ENCODE measurements at places on chromosomes 16 and 17. TPM values are rescaled to one million over a fixed set of nuclear protein-coding genes. Genes with fewer than 3 reads are reported as not detected.
A peak's percentile ranks its signal among the peaks of the same experiment; 100 is the strongest.

- no peaks in the 10 kb centered on the region for H3K27me3 ChIP-seq
- H3K4me1 ChIP-seq, result peaks cover 55% of the 10 kb centered on the region
- no peak overlapping the region for H3K4me3 ChIP-seq
- H3K27ac ChIP-seq, result no peak overlapping the region
- DNase-seq, result no peak
Observed at GRCh38 chr16:81519301-81520150, 74.9 kb downstream of the CMIP start.

DNA sequence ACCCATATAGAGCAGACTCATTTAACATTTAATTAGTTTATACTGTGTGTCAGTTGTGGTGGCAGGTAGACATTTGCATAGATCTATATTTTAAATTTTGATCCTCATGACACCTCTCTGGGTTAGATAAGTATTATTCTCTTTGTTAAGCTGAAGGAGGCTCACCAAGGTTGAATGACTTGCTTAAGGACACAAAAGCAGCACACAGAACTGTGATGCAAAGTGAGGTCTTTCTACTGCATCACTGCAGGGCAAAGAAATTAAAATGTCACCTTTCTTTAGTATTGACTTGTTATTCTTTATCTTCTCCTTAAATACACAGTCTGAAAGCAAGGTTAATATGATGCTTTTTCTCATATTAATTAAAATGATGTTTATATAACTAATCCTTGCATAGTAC lies 8.6 kb upstream of the TOX3 start:
- no peak for DNase-seq
- no peaks in the 10 kb centered on the region for H3K27me3 ChIP-seq
- H3K4me1 ChIP-seq, result no peaks in the 10 kb centered on the region
- H3K27ac ChIP-seq, result no peak overlapping the region
- no peak overlapping the region for H3K4me3 ChIP-seq

GRCh38 chr17:9821921-9822320 lies at the start of gene GSG1L2:
GSG1L2 (minus strand) TSS chr17:9822079; CDS start chr17:9822071, 8 bp downstream.
- no peaks in the 10 kb centered on the region for H3K36me3 ChIP-seq
- no peak for DNase-seq
- H3K27me3 ChIP-seq, result no peaks in the 10 kb centered on the region
- no peak within 1 kb of the TSS for H3K27ac ChIP-seq

GRCh38 chr16:29925105-29925756 lies 795 bp downstream of the KCTD13 start:
- peak overlapping the region; percentile 88 for H3K4me3 ChIP-seq
- H3K27ac ChIP-seq, result peak overlapping the region; percentile 83
- DNase-seq, result no peak

DNA sequence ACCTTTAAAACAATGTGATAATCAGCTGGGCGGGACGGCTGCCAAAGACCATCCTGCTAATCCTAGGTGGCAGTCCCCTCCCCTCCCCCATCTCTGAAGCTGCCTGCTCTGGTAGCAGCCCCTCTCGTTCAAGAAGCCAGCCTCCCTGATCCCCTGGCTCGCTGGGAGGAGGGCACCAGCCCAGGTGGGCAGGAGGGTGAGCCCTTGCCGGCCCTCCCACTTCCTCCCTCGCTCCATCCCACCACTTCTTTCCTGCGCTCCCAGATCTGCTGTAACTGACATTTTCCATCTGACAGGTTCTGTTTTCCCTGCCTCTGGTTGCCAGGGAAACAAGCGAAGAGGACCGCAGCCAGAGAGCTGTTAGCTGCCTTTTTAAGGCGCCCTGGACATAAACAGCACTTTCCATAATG lies 155.7 kb upstream of the TNRC6C start:
- no peak overlapping the region for H3K4me3 ChIP-seq
- H3K27me3 ChIP-seq, result no peaks in the 10 kb centered on the region
- H3K4me1 ChIP-seq, result peaks cover 14% of the 10 kb centered on the region
- H3K36me3 ChIP-seq, result no peaks in the 10 kb centered on the region
- no peak overlapping the region for H3K27ac ChIP-seq

DNA sequence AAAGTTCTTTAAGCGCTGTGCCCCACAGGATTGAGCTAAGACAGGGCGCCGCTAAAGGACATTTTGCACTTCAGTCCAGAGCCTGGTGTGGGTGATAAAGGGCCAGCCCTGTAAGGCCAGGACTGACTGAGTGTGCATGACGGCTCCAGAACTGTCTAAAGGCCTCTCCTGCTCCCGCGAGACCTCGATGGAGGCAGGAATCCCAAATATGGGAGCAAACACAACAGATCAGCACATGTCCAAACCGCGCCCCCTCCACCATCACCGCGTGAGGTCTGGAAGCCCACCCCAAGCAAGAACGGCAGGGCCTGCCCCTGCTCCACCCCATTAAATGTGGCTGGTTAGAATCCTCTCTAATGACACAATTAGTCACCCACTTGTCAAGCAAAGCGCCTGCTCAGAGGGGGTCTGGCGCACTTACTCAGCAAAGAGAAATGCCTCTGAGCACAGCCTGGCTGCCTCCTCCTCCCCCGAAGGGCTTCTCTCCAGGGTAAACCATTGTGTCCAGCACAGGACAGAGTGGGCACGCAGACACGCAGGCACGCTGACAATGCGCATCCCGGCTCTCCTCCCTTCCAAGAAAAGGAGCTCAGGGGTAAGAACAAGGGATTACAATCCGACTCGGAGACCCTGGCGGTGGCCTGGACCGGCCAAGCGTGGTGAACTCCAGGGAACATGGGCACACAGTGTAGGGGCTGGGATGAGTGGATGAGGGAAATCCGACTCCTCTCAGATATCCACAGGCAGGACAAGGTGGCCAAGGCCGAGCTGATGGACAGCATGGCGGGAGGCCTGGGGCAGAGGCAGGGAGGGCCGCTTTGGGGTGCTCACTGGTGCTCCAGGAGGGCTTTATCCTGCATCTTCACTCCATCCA lies 1.5 kb downstream of the MXRA7 start:
- peak overlapping the region; percentile 96 for H3K27ac ChIP-seq
- H3K4me1 ChIP-seq, result peaks cover 42% of the 10 kb centered on the region
- no peaks in the 10 kb centered on the region for H3K27me3 ChIP-seq
- peak overlapping the region; percentile 62 for H3K4me3 ChIP-seq
- no peaks in the 10 kb centered on the region for H3K36me3 ChIP-seq

DNA sequence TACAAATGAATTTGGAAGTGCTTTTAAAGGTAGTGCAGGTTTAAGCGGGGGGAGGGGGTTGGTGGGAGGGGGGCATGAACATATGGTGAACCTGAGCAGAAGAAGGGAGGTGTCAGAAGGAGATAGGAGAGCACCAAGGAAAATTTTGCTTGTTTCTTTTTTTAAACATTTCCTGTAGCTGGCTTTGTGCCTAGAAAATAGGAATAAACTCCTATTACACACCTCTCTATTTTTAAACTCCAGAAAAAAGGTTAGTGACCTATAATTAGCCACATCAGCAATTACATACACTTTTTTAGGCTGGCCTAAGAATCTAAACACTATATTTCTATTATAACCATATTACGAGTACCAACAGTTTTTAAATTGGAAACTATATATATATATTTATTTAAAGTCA lies 159.1 kb downstream of the SKAP1 start:
- no peak overlapping the region for H3K4me3 ChIP-seq
- no peaks in the 10 kb centered on the region for H3K27me3 ChIP-seq
- H3K36me3 ChIP-seq, result no peaks in the 10 kb centered on the region
- no peak for DNase-seq
- H3K4me1 ChIP-seq, result no peaks in the 10 kb centered on the region
- H3K27ac ChIP-seq, result no peak overlapping the region

ZNF768 gene
- 30.7 TPM for total RNA-seq

LRRC37B gene
- total RNA-seq, result 33.6 TPM

PRAC2 gene
- total RNA-seq, result not detected

Measured in vagina (tissue), 2 donors.